ENCODE measurements at places on chromosomes 12 and 14.

DNA sequence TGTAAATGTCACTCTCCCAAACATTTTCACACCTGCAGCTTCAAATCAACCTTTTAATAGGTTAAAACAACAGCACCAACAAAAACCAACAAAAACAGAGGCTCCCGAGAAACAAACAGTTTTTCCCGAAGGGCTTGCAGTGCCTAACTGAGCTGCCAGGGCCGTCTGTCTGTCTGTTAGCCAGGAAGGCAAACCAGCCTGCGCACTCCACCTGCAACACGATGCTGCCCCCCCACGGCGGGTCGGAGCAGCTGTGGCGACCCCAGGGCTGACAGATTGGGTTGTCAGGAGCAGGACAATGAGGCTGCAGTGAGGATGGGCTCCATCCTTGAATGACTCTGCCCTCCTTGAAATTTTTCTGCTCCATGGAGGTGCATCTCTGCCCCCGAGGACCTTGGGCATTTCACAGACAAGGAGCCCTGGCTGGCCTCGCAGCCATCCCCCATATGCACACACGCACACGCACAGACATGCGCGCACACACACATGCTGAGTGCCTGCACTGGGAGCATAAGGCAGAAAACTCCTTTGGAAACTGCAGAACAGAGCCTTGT, 2.6 kb downstream of the RTL1 start:
- no peak for DNase-seq

DNA sequence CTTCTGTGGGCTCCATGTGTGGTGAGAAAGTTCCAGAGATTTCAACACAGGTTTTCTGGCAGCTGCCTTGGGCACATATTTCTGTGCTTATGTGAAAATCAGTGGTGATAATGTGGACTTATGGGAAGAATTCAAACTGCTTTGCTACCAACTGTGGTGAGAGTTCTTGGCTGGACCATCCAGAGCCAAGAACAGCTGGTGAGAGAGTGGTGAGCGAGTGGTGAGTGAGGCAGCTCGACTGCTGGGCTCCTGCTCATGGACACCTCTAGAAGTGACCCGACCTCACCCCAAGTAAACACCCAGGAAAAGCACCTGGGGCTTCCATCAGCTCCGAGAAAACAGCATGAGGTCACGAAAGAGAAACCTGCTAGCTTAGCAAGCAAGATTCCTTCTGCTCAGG, 106.4 kb downstream of the PIWIL1 start:
- no peak for DNase-seq

DNA sequence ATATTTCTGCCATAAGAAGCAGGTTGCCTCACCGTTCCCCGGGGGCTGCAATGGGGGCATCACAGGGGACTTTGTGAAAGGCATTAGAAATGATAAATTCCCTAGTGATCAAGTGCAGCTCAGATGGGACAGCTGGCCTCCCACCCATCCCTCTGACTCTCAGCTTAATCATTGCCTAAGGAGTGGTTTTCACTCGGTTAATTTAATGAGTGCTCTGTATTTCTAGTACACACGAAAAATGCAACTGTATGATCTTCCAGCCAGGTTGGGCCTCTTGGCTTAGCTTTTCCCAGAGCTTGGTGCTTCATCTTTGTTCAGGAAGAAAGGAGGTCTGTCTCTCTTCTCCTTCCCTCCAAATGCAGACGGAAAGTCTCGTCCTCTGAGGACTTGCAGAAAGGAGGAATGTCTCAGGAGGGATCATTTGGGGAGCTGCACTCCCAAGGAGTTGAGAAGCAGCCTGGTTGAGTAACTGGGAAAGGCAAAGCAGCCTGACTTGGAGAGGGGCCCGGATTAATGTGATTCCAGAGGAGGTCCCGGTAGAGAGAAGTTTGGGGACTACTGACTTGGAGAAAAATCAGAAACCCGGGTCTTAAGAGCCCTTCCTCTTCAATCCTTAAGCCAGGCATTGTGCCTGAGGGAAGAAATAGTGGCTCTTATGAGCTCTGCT, 7.2 kb downstream of the CD9 start:
- DNase-seq, result no peak

DNA sequence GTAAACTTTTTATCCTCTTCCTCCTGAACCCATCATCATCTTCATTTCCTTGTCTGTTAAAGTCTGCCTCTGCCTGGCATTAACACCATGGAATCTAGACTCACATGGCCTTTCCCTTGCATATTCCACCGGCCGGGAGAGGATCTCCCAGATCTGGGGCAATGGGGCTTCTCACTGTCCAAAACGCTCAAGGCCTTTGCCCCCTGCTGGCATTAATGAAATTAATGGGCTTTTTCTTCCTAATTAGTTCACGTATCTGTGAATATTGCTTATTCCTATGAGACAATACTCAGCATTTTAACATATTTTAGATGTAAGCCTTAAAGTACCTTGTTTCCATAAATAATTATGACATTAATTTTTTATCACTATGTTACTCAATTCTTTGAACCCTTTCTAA, 42.9 kb upstream of the CAPRIN2 start:
- DNase-seq, result no peak

GRCh38 chr14:52244328-52244727, 23.2 kb upstream of the PTGDR start:
- DNase-seq, result no peak

DNA sequence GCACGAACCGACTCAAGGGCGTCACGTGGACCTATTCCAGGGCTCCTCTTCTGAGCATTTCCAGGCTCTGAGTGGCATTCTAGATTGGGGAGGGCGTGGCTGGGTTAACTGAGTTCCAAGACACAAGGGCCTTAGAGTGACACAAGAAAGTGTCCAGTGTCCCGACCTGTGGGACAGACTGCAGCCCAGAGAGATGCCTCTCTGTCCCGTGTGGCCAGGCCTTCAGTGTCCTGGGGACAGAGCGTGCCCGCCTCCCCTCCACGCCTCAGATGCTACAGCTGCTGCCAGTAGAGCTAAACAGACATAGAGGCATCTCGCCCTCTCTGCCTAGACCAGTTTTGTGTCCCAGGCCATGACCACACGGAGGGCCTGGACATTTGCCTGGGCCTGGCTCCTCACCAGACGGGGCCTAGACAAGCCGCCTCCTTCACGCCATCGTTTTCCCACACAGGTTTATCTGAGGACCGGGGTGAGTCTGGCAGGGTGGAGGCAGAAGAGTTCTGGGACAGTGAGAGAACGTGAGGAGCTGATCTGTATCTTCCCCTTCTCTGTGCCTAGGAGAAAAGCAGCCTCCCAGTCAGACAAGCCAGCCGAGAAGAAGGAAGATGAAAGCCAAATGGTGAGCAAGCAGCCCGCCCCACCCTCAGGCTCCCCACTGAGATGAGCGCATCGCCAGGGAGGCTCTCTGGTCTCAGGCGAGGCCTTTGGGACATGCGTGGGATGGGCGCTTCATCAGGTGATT, 27.1 kb downstream of the DEGS2 start:
- DNase-seq, result no peak

- DNase-seq, result no peak
Measured at GRCh38 chr12:98646294-98647090, 1.4 kb downstream of the APAF1 start.

DNA sequence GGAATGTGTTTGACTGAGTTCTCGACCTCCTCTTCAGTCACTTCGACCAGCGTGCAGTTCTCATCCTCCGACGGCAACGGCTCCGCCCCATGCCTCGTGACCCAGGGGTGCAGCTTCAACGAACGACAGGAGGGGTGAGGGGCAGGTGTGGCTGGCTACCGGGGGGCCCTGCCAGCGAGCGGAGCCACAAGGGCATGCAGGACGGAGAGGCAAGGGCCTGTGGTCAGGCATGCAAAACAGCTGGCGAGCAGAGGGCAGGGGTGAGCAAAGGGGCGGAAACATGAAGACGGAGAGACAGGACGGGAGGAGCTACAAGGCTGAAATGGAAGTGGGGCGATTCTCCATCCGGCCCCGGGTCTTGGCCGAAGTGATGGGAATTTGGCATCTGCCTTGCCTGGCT, 38.7 kb downstream of the P2RX4 start:
- no peak for DNase-seq

DNA sequence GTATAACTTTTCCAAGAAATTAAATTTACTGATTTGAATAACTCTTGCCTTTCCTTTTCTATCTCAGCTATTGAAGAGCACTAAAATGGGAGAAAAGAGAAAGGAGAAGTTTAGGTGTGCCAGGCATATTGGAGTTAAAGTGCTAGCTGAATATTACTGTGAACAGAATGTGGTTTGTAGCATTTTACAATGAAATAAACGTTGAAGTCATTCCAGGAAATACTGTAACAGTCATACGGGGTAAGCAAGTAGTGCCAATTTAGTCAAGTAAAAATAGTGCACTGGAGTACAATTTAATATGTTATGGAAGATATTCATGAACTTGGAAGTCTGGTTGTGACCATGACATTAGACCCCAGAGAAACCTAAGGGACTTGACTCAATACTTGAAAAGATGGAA, 62.1 kb downstream of the E2F7 start:
- DNase-seq, result no peak

DNA sequence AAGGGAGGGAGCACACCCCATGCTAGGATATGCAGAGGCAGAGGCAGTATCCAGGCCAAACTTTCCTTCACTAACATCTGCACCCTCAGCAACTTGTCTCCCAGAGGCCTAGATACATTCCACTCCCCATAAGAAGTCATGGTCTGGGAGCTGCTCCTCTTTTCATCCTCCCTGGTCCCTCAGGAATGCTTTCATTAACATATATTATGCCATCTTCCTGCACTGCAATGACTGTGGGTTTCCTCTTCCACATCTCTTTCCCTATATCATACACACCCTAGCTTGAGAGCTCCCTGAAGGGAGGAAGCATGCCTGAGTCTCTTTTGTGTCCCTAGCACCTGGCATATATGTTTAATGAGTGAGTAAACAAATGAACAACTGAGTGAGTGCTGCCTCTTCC, 8.6 kb downstream of the DDN start:
- no peak for DNase-seq

GRCh38 chr14:76863724-76864407, 37.7 kb downstream of the LRRC74A start:
- DNase-seq, result no peak

DNA sequence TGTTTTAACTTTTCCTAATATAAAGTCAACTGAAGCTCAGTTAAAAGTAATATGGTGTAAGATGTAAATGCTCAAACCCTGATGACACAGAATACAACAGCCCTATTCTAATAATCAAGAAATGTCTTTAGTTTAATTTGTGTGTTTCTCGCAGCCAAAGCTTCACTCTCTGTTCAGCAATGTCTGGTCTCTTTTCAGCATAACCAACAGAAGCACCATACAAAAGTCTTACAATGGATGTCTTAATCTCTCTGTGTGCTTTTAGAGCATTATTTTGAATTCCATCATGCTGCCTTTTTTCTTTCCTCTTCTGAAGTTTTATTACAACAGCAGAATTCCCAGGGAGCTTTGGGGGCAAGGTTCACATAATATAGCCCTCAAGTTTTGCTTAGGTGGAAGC, 210.2 kb upstream of the NPAS3 start:
- no peak for DNase-seq

DNA sequence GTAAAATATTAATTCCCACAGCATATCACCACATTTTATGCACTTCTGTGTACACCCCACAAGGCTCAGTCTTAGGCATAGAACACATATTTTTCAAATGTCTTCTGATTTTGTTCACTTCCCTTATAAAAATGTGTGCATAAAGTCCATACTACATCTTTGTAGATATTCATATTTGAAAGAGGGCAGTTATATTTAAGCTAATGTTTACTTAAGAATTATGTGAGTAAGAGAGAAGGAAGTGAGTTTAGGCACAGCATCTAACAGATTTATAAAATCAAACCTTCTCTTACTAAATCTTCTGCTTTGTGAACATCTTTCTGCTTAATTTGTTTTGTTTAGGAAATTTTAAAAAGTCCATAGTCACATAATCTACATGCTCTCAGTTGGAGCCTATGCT, 648.1 kb downstream of the FSCB start:
- DNase-seq, result no peak

GRCh38 chr12:105644770-105645169, 314.3 kb downstream of the C12orf75 start:
- no peak for DNase-seq

- no peak for DNase-seq
Measured at GRCh38 chr14:58249611-58250010, 5.0 kb downstream of the PSMA3 start.

DNA sequence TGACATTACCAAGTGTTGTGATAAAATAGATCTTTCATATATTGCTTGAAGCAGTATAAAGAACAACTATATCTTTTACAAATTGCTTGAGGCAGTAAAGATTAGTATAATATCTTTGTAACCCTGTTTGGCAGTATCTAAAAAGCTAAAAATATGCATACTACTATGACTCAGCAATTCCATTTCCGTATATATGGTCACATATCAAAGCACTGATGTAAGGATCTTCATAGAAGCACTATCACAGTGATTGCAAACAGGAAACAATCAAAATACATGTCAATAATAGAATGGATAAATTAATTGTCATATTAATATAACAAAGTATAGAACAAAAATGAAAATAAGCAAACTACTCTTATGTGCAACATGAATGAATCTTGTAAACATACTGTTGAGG, 158.4 kb upstream of the IGF1 start:
- DNase-seq, result no peak

DNA sequence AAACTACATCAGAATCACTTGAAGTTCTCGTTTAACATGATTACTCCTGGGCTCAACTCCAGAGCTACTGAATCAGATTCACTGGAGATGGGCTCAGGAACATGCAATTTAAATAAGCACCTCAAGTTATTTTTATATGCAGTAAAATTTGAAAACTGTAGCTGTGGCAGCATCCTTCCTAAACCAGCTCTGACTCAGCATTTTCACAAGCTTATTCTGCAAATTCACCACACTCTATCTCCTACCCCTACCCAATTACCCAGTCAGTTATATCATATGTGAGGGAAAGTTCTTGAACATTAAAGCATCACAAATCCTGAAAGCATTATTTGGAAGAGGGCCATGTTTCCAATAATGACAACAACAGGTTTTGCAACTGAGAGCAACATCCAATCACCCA, 24.2 kb upstream of the LRRC9 start:
- no peak for DNase-seq

DNA sequence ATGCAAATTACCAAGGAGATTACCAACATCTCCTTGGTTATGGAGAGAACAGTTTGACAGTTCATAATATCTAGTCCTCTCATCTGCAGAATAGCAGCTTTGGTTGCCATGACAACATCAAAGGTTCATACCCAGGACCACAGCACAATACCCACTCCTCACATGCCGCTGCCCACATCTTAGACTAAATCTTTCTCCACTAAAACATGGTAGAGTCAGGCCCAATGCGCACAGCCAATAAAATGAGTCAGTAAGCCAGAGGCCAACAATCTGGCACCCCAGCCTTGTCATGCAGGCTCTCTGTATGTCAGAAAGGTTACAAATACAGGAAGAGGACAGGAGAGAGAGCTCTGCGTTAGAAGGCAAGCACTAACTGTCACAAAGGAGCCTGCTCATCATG, 70.6 kb downstream of the KCNK10 start:
- no peak for DNase-seq

Data from stimulated activated CD4-positive, alpha-beta T cell treated with anti-CD3 and anti-CD28 coated beads, Interleukin-1b, Interleukin-23, amount 100 ng/mL, for 1 hour (primary cell).